ENCODE measurements at places on chromosomes 2 and 18.

GRCh38 chr18:48479531-48479930, 59.3 kb upstream of the CTIF start:
- DNase-seq: no peak

DNA sequence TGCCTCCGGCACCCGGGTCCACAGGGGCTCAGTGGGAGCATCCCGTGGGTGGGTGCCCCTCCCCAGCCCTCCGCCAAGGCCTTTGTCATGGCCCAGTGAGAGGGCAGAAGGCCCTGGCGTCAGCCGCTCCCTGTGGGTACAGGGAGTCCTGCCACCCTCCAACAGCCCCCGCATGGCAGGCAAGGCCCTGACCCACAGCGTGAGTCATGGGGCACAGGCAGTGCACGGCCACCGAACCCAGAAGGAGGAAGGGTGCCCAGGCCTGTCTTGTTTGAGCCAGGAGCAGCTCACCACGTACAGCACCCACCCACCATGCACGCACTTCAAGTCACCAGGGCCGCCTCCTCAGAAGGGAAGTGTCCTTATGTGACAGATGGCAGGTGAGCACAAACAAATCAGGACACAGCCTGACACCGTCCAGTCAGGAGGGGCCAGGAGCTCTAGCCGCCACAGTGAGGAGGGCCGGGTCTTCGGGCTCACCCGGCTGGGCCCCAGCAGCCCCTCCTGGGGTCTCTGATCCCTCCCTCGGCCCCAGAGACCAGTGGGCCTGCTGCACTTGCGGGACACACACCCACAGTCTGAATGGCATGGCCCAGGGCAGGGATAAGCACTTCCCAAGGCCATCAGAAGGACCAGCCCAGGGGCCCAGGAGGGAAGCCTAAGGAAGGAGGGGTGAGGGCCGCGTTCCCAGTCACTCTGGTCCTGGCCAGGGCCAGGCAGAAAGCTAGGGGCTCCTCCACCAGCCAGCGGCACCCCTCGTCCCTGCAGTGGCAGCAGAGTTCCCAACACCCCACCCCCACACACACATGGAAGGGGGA, 25.8 kb downstream of the BIN1 start:
- DNase-seq: peak; percentile 83

DNA sequence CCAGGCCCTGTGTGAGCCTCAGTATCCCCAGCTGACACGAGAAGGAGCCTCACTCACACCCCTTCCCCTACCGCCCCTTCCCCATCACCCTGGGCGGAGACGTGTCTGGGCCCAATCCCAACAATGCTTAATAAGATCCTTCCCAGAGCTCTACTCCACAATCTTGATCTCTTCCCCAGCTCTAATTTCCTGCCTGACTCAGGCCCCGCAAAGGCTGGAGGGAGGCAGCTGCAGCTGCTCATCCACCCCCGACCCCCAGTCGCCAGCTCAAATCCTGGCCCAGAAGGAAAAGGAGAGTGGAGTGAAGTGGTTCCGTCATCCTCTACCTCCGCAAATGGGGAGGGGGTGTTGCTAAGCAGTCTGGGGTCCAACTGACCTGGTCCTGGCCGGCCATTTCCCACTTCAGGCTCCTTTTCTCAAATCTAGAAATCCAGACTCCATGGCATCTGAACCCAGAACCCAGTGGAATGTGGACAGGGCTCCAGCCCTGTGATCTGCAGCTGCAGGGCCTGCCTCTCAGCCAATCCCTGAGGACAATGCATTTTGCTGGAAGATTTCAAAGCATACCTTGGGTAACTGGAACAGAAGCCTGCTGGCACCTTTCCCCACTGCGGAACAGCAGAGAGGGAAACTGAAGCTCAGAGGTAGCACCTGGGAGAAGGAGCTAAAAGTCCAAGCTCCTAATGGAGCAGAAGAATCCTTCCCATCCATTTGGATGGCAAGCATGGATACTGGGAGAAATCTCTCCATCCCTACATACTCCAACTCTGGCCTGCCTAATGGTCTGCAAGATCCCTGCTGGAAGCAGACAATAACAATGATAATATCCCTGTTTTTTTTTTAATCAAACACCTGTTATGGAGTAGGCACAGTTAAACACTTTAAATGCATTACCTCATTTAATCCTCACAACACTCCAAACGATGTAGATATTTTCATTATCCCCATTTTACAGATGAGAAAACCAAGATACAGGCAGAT, 5.6 kb upstream of the TNS1 start:
- DNase-seq: no peak

DNA sequence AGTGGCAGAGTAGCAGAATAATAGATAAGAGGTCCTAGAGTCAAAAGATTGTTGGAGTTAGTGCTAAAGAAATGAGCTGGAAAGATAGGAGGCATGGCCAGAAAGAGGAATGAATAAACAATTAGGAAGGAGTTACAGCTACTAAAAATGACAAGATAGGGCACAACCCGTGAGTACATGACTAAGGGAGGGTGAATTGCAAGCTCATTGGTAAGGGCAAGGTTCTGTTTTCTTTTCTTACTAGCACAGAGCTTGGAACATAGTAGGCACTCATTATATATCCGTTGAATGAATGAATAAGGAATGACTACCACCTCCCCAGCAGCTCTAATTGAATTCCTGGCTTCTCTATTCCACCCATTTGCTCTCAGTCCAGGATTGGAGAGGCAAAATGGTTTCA, 5.7 kb upstream of the MARCO start:
- no peak for DNase-seq

GRCh38 chr2:133733901-133734255, 165.6 kb upstream of the NCKAP5 start:
- no peak for DNase-seq

GRCh38 chr18:79706658-79707057, 27.1 kb downstream of the CTDP1 start:
- no peak for DNase-seq

All from Caki2 (cell line).